Neuronal stem cell (in vitro differentiated cells): ENCODE measurements at places on chromosomes 12 and 14.

GRCh38 chr12:49804821-49805220 is 23.4 kb downstream of the NCKAP5L start:
- no peak for DNase-seq

DNA sequence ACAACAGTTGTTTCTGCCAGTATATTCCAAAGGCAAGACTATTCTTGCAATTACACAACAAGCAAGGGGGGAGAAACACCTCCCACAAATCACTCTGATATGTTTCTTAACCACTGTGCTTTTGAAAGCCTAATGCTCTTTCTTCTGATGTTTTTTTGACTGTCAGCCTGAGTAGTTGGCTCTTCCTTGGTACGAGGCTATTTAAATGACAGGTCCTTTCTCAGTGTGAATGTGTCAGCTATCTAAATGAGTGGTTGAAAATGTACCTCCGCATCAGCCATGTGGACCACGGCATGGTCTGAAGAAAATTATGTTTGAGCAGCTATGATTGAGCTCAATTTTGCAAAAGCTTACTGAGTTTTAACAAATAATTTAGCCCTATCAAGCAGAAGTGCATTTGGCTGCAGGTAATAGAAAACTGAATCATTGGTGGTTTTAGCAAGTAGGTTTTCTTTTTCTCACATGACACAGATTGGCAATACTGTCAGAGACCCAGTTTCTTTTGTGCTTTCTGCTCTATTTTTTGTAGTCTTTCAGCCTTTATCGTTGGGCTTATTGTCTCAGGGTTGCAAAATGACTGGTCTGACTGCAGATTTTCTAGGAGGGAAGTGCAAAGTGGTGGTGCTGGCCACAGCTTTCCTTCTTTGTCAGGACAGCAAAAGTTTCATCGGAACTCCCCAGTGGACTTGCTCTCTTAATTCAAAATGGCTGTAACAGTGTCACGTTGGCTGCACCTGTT is 162.8 kb downstream of the RGS6 start:
- DNase-seq, result no peak

DNA sequence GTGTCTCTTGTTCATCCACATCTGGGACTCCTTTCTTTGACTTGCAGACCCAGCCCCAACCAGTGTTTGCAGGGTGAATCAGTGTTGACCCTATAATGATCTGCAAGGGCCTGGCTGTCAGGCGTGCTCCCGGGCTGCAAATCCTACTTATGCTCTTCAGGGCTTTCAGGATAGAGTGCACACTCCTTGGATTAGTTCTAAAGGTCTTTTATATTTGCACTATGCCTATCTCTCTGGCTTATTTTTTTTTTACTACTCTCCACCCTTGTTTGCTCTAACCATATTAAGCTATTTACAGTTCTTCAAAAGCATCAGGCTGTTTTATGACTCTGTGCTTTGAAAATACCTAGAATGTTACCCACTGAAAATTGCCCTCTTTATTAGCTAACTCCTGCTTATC is 4.3 kb upstream of the PRICKLE1 start:
- no peak for DNase-seq

DNA sequence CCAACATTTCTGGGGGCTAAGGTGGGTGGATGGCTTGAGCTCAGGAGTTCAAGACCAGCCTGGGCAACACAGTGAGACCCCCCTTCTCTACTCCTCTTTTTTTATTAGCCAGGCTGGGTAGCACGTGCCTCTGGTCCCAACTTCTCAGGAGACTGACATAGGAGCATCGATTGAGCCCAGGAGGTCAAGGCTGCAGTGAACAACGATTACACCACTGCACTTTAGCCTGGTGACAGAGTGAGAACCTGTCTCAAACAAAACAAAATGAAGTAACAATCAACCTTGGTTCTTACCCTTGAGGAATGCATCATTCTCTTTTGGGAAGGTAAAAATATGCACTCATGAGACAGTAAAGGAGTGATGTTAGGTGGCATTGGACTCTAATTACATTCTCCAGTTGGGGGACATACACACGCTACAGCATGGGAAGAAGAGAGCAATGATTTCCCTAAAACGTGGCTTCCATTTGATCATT is 3.9 kb upstream of the NIN start:
- no peak for DNase-seq

- DNase-seq, result peak; percentile 31
Measured at GRCh38 chr12:75553398-75553797, 42.0 kb upstream of the KRR1 start.

DNA sequence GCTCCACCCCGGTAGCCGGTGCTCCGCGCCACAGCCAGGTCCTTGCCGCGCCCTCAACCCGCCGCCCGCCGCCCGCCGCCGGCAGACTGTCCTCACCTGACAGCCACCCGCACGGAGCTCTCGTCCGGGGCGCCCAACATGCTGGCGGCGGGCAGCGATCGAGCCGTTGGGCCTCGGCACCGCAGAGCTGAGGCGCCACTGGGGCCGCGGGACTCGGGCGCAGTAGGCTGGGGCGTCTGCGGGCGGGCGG is 164 bp downstream of the KIF21A start:
- no peak for DNase-seq

DNA sequence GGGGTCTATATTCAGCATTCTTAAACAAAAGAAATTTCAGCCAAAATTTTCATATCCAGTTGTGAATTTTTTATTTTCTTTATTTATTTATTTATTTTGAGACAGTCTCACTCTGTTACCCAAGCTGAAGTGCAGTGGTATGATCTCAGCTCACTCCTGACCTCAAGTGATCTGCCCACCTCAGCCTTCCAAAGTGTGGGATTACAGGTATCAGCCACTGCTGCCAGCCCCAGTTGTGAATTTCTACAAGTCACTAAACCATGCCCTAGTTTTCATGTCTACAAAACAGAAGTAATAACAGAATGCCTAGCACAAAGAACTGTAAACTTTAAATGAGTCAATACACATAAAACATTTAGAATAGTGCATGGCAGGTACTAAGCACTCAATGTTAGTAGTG is 254.2 kb downstream of the C12orf50 start:
- no peak for DNase-seq

- no peak for DNase-seq
Measured at GRCh38 chr12:52805000-52805399, 8.9 kb downstream of the KRT4 start.

- DNase-seq, result no peak
Measured at GRCh38 chr12:104596134-104596799, 139.5 kb downstream of the CHST11 start.

- DNase-seq, result no peak
Measured at GRCh38 chr14:65438266-65438933, 25.9 kb downstream of the FUT8 start.

GRCh38 chr12:90166671-90167070 is 458.0 kb upstream of the ATP2B1 start:
- no peak for DNase-seq

GRCh38 chr12:132563911-132564310 is 46.5 kb downstream of the LRCOL1 start:
- no peak for DNase-seq

DNA sequence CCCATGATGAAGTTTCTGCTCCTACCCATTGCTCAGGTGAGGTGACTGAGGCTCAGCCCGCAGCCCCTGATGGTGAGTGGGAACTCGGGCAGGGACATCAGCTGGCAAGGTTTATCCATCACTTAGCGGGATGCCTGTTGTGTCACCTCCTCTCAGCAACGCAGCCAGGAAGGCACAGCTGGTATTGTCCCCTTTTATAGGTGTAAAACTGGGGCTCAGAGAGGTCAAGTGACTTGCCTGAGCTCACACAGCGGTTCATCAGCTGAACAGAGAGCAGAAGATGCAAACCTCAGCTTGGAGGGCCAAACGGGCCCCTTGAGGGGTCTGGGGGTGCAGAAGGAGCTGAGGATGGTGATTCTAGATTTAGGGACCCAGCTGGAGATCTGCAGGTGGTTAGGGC is 143.6 kb downstream of the PHETA1 start:
- DNase-seq, result no peak

DNA sequence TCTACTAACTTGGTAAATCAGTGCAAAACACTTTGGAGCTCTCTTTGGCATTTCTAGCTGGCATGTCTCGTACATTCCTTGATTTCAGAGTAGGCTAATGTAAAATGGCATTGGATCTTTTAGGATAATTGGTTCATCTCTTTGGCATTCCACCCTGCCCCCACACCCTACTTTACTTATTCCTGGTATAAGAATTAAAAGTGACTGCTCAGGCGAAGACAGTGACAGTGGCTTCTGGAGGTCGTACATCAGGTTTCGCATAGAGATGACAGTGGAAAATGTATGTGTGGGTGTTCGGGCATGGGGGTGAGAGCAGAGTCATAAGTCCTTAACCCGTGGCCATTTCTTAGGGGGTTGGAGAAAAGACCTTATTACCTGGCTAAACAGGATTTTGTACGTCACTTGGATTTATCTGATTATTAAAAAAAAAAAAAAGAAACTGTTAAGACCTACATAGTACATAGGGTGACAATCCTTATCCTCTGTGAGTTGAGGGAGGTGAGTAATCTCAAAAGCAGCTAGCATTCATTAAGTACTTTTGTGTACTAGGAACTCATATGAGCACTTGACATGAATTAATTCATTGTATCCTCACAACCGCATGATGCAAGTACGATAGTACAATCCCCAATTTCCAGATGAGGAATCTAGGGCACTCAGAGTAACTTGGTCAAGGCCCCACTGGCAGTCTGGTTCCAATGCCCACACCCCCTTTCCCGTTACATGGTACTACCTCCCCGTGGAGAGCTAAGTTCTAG is 22.4 kb upstream of the KCNK13 start:
- DNase-seq, result no peak

GRCh38 chr12:50934981-50935807 is 17.1 kb upstream of the HIGD1C start:
- no peak for DNase-seq

DNA sequence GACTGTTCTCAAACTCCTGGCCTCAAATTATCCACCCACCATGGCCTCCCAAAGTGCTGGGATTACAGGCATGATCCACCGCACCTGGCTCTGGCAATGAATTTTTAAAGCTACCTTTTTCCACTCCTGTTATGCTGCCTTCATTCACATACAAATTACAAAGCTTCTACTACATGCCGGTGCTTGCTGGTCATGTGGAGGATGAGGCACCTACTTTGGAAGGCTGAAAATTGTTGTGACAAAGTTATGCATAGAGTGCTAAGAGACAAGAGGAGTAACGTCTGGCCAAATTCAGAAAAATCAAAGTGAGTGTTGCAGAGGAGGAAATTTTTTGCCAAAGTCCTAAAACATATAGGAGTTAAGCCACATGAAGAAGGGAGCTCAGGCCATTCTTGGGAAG is 191.7 kb upstream of the PPFIA2 start:
- no peak for DNase-seq

GRCh38 chr12:43213608-43214007 is 338.4 kb downstream of the ADAMTS20 start:
- DNase-seq, result no peak

DNA sequence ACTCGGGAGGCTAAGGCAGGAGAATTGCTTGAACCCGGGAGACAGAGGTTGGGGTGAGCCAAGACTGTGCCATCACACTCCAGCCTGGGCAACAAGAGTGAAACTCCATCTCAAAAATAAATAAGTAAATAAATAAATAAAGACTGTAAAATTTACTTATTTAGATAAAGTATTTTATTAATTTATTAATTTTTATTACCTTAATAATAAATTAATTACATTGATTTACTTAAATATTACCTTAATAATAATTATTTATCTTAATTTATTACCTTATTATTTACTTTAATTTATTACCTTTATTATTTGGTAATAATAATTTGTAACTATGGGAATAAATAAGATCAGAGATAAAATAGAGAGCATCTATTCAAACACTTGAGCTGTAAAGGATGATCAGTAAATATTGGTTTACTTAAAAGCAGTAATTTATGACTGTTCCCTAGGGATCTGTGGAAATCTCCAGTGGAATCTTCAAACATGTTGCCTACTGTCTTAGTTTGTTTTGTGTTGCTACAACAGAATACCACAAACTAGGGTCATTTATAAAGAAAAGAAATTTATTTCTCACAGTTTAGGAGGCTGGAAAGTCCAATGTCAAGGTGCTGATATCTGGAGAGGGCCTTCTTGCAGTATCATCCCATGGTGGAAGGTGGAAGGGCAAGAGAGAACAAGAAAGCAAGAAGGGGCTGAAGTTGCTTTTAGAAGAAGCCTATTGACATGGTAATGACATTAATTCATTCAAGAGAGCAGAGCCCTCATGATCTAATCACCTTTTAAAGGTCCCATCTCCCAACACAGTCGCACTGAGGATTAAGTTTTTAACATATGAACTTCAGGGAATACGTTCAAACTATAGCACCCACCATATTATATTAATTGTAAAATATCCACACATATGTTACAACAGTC is 37.1 kb downstream of the SOCS2 start:
- DNase-seq, result no peak

- no peak for DNase-seq
Measured at GRCh38 chr12:111066744-111067437, 146.5 kb upstream of the MYL2 start.

- no peak for DNase-seq
Measured at GRCh38 chr14:20456971-20457370, 1.9 kb downstream of the APEX1 start.

DNA sequence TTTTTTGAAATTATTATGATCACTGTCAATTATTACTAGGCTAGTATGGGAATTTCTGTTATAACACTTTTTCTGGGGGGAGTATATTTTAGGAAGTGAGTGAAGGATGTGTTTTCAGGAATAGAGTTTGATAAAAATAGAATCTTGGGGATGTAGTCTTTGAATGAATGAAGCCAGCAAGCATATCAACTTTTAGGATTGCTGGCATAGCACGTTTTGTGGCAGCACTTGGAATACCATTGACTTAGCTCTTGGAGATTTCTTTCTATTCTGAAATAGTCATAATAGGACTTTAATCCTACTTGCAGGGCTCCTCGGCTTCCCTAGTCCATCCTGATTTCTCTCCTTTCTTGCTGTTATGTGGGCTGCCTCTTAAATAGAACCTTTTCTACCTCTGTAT is 141.6 kb downstream of the DACT1 start:
- no peak for DNase-seq

- DNase-seq, result no peak
Measured at GRCh38 chr12:71958993-71959578, 20.4 kb downstream of the TPH2 start.

- no peak for DNase-seq
Measured at GRCh38 chr12:63963868-63964267, 119.4 kb downstream of the SRGAP1 start.

DNA sequence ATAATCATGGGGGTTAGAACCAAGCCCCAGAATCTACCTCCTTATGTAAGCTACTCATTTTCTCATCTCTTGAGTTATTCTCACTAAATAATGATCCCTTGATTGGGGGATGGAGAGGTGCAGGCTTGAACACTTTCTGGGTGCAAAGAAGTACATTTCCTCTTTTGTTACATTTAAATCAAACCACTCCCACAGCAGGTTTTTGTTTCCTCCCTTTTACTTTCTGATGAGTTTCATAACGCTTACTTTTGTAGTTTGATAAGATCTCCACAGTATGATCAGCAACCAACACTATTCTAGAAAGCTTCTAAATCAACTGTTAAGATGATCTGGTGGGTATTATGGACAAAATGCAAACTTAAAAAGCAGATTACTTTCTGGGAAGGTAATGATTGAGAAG is 20.5 kb downstream of the VCPKMT start:
- no peak for DNase-seq

DNA sequence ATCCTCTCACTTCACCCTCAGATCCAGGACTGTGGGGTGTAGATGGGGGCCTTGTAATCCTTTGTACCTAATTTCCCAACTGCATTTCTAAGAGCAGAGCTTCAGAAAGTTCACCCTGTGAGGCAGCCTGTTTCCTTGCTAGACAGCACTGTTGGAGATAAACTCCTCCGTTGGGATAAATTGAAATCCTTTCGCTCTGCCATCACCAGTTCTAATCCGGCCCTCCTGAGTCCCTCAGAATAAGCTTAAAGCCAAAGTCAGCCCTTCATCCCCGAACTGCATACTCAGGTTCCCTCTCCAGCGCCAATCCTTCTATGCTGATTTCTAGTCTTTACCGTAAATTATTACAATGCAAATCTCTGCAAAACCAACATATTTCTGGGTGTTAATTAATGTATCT is 114.7 kb downstream of the PRMT8 start:
- no peak for DNase-seq
